Bladder microvascular endothelial cell (primary cell): ENCODE measurements at places on chromosomes 5 and 9. TPM values are rescaled to one million over a fixed set of nuclear protein-coding genes. Genes with fewer than 3 reads are reported as not detected.

NR5A1 gene
- not detected in 2 replicates for total RNA-seq

CCDC192 gene
- total RNA-seq: not detected in 2 replicates

POU5F2 gene
- total RNA-seq: 0.49 and 1.9 TPM in 2 replicates

PTTG1 gene
- total RNA-seq: 55.1 and 100 TPM in 2 replicates

ELL2 gene
- total RNA-seq: 8.1 and 13.3 TPM in 2 replicates

CACNA1B gene
- under 0.01 and 0.06 TPM in 2 replicates for total RNA-seq

GADD45G gene
- total RNA-seq: 0.44 and 0.49 TPM in 2 replicates

HRH2 gene
- total RNA-seq: not detected in 2 replicates

CTSL gene
- total RNA-seq: 94.5 and 201 TPM in 2 replicates

ANKRD31 gene
- under 0.01 TPM in 2 replicates for total RNA-seq

TLE4 gene
- total RNA-seq: 11.2 and 34.8 TPM in 2 replicates

GBGT1 gene
- 0.32 and 40.5 TPM in 2 replicates for total RNA-seq

SHC3 gene
- under 0.01 and 0.19 TPM in 2 replicates for total RNA-seq

BTNL8 gene
- not detected in 2 replicates for total RNA-seq

FRMD3 gene
- 2.2 and 3.2 TPM in 2 replicates for total RNA-seq

RASGEF1C gene
- total RNA-seq: not detected in 2 replicates

MAMDC2 gene
- total RNA-seq: 6.2 and 31.2 TPM in 2 replicates

RLN2 gene
- 0.16 and 3.8 TPM in 2 replicates for total RNA-seq

ISOC1 gene
- 11.0 and 16.5 TPM in 2 replicates for total RNA-seq

LEAP2 gene
- total RNA-seq: under 0.01 and 0.38 TPM in 2 replicates

IFNA10 gene
- not detected in 2 replicates for total RNA-seq
